ENCODE measurements at places on chromosomes 3 and 15.

GRCh38 chr15:58058729-58059128 lies 6.8 kb downstream of the ALDH1A2 start:
- DNase-seq, result no peak

GRCh38 chr3:31701286-31701685 lies 168.6 kb downstream of the STT3B start:
- no peak for DNase-seq

GRCh38 chr3:13378155-13378554 lies 42.0 kb downstream of the NUP210 start:
- DNase-seq, result peak; percentile 11

GRCh38 chr15:21261396-21261964 lies 178.8 kb downstream of the POTEB3 start:
- no peak for DNase-seq

- no peak for DNase-seq
Measured at GRCh38 chr3:62236016-62236415, 137.3 kb downstream of the FEZF2 start.

- no peak for DNase-seq
Measured at GRCh38 chr3:31439890-31440750, 92.6 kb upstream of the STT3B start.

- DNase-seq, result no peak
Measured at GRCh38 chr3:58340594-58341244, 8.0 kb downstream of the PXK start.

DNA sequence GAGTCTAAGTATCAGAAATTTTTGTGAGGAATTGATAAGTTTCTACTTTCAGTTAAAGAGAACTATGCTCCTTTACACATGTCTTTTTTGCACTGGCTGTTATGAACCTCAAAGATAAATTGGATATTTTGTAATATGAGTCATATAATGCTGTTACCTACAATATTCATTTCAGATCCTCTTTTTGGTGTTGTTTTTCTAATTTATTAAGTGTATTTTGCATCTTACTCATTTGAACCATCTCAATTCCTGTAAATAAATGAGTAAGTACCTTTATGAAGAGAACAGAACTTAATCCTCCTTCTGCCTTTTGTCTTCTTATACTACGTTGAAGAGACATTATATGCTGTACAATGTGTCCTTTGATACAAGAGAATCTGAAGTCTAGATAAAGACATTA lies 74.4 kb downstream of the ZIC1 start:
- no peak for DNase-seq

GRCh38 chr3:170493712-170494182 lies 75.1 kb downstream of the CLDN11 start:
- no peak for DNase-seq

DNA sequence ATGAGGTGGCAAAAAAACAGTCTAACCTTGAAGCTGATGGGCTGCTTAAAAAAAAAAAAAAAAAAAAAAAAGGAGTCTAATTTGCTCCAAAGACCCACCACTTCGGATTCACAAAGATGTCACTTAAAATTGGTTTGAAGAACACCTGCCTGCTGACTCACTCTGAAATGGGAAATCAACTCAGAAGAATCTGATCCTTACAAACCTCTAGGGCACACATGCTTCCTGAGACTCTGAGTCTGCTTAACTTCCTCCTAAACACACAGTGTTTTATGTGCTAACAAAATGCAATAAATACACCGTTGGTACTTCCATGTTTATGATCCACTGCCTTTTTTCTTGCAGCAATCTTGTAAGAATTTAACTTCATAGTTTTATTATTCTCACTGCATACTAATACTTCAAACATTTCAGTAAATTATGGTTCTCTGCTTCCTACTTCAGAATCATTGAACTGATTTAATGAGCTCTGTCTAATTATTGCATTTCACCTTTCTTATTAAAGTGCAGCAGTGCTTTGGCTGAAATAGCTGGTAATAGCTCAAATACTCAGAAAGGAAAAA lies 73.0 kb upstream of the FRMD4B start:
- peak; percentile 7 for DNase-seq

GRCh38 chr15:23647421-23648370 lies at the start of gene MAGEL2:
Gene MAGEL2 (minus strand): TSS chr15:23647867. CDS start chr15:23647742, 125 bp downstream.
- peak; percentile 65 for DNase-seq

DNA sequence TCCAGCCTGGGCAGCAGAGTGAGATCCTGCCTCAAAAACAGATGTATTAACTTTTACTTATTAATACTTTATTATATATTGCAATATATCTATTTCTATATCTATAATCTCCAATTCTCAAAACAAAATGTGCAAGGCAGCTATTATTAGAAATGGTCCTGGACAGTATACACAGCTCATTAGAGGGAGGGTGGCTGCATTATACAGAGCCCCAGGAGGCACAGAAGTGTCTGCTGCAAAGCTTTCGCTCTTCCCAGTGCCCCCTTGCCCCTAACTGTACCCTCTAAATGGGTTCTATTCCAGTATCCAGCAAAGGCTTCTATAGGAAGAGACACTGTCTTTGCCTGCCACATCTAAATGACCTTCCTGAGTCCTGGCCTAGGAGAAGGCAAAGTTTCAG lies 24.5 kb downstream of the ARL14 start:
- DNase-seq, result no peak

GRCh38 chr3:135182364-135182998 lies 387.4 kb downstream of the EPHB1 start:
- no peak for DNase-seq

GRCh38 chr15:69792823-69793222 lies 304.9 kb downstream of the TLE3 start:
- no peak for DNase-seq

- no peak for DNase-seq
Measured at GRCh38 chr3:29520764-29521163, 239.9 kb downstream of the RBMS3 start.

DNA sequence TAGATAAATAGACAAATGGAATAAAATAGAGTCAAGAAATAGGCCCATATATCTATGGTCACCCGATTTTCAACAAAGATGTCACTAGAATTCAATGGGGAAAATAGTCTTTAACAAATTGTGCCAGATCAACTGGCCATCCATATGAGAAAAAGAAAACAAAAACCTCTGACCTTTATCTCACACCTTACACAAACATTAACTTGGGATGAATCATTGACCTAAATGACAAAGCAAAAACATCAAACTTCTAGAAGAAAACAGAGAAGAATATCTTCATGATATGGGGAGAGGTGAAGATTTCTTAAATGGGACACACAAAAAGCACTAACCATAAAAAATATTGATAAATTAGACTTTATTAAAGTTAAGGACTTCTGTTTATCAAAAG lies 31.9 kb downstream of the ITGA11 start:
- peak; percentile 16 for DNase-seq

GRCh38 chr3:52787672-52788625 lies 6.6 kb upstream of the ITIH3 start:
- DNase-seq, result no peak

- DNase-seq, result peak; percentile 86
Measured at GRCh38 chr3:52339612-52340011, 23.5 kb downstream of the DNAH1 start.

DNA sequence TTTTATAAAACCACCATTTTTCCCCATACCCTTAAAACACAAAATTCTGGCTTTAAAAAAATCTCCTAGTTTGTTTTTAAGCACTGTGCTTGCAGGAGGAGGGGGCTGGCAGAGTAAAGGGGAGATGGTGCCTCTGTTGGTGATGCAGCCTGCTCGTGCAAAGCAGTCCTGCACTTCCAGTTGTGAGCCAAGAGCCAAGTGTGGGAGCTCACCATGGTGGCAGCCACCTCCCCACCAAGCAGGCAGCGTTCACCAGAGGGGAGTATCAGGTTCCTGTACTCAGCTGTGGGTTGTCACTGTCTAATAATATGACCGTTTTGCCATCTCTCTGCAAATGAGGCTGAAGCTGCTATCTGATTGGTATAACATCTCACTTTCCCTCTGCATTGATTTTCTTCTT lies 164.8 kb downstream of the SYNPR start:
- no peak for DNase-seq

DNA sequence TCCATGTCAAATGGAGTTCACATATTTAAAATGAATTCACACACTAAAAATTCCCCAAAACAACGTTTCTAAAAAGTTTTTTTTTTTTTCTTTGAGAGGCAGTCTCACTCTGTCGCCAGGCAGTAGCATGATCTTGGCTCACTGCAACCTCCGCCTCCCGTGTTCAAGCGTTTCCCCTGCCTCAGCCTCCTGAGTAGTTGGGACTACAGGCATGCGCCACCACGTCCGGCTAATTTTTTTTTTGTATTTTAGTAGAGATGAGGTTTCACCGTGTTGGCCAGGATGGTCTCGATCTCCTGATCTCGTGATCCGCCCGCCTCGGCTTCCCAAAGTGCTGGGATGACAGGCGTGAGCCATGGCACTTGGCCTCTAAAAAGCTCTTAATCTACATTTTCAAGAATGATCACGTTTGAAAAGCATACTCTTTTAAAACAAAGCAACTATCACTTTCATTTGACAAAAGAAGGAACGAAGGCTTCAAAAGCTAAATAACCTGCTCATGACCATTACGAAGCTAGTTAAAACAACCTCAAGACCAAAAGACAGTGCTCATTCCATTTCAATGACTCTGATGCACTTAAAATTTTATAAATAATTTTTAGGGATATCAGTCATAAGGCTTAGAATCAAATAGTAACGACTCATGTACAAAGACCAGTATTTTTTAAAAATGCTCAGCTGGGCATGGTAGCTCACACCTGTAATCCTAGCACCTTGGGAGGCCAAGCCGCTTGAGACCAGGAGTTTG lies 5.5 kb downstream of the UBE3A start:
- DNase-seq, result no peak
